Spinal cord (tissue), 10 donors: ENCODE measurements at places on chromosomes 4 and X. TPM values are rescaled to one million over a fixed set of nuclear protein-coding genes. Genes with fewer than 3 reads are reported as not detected.

GRCh38 chr4:184814686-184815045 is 11.1 kb downstream of the ACSL1 start:
- no peak overlapping the region for H3K4me3 ChIP-seq
- H3K27me3 ChIP-seq, result peaks cover 26% of the 10 kb centered on the region
- no peaks in the 10 kb centered on the region for H3K36me3 ChIP-seq
- no peak overlapping the region for H3K27ac ChIP-seq
- peaks cover 6% of the 10 kb centered on the region for H3K4me1 ChIP-seq

DNA sequence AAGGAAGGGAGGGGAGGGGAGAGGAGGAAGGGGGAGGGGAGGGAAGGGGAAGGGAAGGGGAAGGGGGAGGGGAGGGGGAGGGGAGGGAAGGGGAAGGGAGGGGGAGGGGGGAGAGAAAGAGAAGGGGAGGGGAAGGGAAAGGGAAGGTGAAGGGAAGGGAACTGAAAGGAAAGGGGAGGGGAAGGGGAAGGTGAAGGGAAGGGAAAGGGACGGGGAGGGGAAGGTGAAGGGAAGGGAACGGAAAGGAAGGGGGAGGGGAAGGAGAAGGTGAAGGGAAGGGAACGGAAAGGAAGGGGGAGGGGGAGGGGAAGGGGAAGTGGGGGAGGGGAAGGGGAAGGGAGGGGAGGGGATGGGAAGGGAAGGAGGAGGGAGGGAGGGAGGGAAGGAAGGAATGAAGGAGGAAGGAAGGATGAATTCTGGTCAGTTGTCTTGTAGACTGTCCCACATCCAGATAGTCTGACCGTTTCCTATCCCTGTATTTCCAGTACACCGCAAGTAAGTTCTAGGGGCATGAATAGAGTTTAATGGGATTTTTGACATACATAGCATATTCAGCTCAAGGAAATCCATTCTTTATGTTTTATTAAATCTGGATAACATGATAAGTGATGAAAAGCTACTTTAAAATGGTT is 20.4 kb downstream of the HERC5 start:
- H3K4me3 ChIP-seq, result no peak overlapping the region
- no peak overlapping the region for H3K27ac ChIP-seq
- no peak for DNase-seq
- H3K36me3 ChIP-seq, result no peaks in the 10 kb centered on the region
- no peaks in the 10 kb centered on the region for H3K27me3 ChIP-seq
- no peaks in the 10 kb centered on the region for H3K4me1 ChIP-seq

DNA sequence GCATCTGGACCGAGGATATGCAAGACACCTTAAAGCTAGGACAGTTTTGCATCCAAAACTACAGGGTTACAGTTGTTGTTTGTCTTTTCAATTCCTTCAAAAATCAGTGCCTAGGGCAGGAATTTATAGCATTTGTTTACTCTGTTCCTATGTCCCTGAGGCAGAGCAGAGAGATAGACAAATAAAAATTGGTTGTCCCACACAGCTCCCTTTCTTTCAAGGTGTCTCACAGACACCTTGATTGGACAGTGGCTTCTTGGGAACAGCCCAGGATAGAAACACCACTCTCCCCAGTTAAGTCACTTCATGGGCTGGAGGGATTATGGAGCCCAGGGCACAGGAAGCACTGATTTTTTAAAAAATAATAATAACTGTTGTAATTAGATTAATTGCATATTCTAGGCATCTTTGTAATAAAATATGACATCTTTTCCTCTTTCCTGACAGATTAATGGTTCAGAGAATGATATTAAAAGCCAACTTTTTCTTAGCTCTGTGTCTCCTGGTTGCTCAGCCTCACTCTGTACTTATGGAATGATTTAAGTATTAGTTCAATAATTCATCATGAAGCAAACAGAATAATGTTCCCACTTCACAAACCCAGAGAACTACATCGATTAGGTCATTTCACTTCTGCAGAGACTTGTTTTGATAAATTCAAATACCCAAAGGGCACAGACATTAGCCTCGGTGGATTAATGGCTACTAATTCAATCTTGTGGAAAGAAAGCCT is 8.2 kb downstream of the MAGEB17 start:
- H3K27me3 ChIP-seq, result peaks cover 10% of the 10 kb centered on the region
- H3K4me3 ChIP-seq, result no peak overlapping the region
- no peaks in the 10 kb centered on the region for H3K36me3 ChIP-seq
- DNase-seq, result no peak
- no peaks in the 10 kb centered on the region for H3K4me1 ChIP-seq

- H3K4me3 ChIP-seq, result no peak overlapping the region
- no peak for DNase-seq
- no peaks in the 10 kb centered on the region for H3K4me1 ChIP-seq
- H3K27me3 ChIP-seq, result no peaks in the 10 kb centered on the region
- no peak overlapping the region for H3K27ac ChIP-seq
These were observed 11.0 kb upstream of the ARHGEF38 start for GRCh38 chr4:105541420-105541819.

- no peak overlapping the region for H3K27ac ChIP-seq
- H3K36me3 ChIP-seq, result no peaks in the 10 kb centered on the region
- H3K4me1 ChIP-seq, result peaks cover 3% of the 10 kb centered on the region
- no peak for DNase-seq
These were observed 17.0 kb downstream of the TSPAN5 start for GRCh38 chr4:98641376-98641775.

DNA sequence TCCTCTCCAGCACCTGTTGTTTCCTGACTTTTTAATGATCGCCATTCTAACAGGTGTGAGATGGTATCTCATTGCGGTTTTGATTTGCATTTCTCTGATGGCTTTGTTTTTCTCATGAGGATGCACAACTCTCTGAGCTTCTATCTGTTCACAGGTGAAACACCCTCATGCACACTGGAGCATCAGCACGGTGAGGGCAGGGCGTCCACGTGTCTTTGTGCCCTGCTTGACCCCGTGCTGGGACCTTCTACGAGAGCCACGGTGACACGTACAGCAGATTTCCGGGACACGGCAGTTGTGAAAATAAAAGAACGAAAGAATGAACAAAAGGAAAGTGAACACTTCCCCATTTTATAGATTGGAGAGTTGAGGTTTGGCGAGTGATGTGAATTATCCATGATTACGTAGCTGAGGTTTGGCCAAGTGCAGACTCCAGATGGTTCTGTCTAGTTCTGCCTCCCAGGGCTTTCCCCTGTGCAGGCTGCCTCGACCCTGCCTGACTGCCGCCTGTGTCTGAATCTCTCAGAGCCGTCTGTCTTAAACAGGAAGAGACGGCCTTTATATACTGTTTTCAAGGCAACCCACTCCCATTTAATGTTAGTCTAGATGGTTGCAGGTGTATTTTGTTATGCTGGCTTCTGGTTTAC is 67.8 kb upstream of the SORBS2 start:
- no peak overlapping the region for H3K27ac ChIP-seq
- no peak for DNase-seq
- H3K4me1 ChIP-seq, result no peaks in the 10 kb centered on the region

GRCh38 chr4:78806943-78807460 is 30.9 kb downstream of the BMP2K start:
- H3K36me3 ChIP-seq, result no peaks in the 10 kb centered on the region
- no peaks in the 10 kb centered on the region for H3K4me1 ChIP-seq
- H3K4me3 ChIP-seq, result no peak overlapping the region
- DNase-seq, result no peak
- H3K27me3 ChIP-seq, result no peaks in the 10 kb centered on the region

- DNase-seq, result no peak
- H3K4me1 ChIP-seq, result no peaks in the 10 kb centered on the region
- H3K36me3 ChIP-seq, result no peaks in the 10 kb centered on the region
- no peaks in the 10 kb centered on the region for H3K27me3 ChIP-seq
These were observed 70.1 kb downstream of the SPANXN4 start for GRCh38 chrX:143095816-143096215.

- no peaks in the 10 kb centered on the region for H3K27me3 ChIP-seq
- no peaks in the 10 kb centered on the region for H3K4me1 ChIP-seq
- H3K4me3 ChIP-seq, result no peak overlapping the region
- no peak overlapping the region for H3K27ac ChIP-seq
These were observed 513.6 kb upstream of the PITX2 start for GRCh38 chr4:111136438-111136837.

DNA sequence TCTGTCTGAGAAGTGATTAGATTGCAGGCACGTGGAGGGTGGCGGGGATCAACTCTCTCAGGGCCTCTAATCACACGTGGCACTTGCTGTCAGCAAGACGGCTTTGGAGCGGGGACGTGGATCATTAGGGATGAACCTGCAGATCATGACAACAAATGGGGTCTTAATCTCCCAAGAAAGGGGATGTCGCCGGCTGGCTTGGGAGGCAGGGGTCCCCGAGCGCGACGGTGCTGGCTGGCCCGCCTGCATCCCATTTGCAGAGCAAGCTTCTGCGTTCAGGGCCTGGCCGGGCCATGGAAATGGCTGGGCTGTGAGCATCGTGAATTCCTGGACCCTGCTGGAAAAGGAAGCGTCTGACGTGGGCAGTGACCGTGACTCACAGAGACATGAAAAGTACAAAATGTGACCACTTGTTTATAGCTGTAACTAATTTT is 85.1 kb upstream of the SHOX start:
- no peak for DNase-seq
- no peak overlapping the region for H3K27ac ChIP-seq
- no peaks in the 10 kb centered on the region for H3K36me3 ChIP-seq
- peaks cover 5% of the 10 kb centered on the region for H3K27me3 ChIP-seq
- no peak overlapping the region for H3K4me3 ChIP-seq
- no peaks in the 10 kb centered on the region for H3K4me1 ChIP-seq

Gene BCAP31
- 106 TPM for total RNA-seq

Gene TCEAL7
- total RNA-seq, result 45.2 TPM

Gene FDCSP
- not detected for total RNA-seq

Gene LANCL3
- total RNA-seq, result 11.2 TPM

Gene CSAG2
- not detected for total RNA-seq

Gene MAP7D3
- total RNA-seq, result 13.7 TPM
